Activated CD8-positive, alpha-beta memory T cell treated with anti-CD3 and anti-CD28 coated beads for 4 hours (primary cell): ENCODE measurements at places on chromosomes 2 and 18.

DNA sequence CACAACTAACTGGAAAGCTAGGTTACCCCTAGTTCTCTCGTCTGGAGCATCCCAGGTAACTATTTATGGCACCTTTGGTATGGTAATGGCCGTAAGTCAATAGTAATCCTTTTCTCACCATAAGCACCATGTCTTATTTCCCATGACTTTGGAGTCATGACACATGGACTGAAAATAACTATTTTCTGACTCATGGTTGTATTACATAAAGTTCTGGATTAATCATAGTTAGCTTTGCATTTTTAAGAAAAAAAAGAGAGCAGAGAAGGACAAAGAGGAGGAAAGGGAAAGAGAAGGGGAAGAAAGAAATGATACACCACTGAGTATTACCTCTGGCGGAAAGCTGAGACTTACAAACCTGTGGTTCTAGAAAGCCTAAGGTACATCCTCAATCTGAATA is 99.3 kb downstream of the BIN1 start:
- DNase-seq: no peak

DNA sequence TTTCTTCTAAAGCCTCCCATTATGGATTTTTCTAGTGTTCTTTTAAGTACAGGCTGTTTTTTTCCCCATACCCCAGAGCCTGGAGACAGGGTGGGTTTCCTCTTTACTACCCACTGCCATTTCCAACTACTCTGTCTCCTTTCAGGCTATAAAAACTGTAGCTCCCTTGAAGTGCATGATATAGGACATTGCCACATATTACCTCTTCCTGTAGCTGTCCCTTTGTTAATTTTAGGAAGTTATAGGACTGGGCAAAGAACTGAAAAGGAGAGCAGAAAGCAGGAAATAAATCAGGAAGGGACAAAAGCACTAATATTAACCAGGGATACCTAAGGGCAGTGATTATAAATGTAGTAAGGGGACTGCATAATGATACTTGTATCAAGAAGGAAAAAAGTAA is 54.1 kb downstream of the VIL1 start:
- DNase-seq: no peak

DNA sequence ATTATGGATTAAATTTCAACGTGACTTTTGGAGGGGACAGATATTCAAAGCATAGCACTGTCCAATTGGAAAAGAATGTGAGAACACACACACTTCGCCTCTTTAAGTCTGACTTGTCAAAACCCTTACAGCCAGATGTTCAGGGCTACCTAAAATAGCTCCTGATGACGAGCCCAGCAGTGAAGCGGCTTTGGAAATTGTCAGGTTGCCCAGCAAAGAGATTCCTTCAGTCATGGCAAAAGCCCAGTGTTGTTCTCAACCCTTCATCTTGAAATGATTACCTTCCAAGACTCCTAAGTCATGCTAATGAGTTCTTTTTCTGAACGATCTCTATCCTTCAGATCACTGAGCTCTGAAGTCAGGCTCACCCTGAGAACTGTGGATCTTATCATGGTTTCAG is 436.6 kb downstream of the LRATD1 start:
- no peak for DNase-seq

DNA sequence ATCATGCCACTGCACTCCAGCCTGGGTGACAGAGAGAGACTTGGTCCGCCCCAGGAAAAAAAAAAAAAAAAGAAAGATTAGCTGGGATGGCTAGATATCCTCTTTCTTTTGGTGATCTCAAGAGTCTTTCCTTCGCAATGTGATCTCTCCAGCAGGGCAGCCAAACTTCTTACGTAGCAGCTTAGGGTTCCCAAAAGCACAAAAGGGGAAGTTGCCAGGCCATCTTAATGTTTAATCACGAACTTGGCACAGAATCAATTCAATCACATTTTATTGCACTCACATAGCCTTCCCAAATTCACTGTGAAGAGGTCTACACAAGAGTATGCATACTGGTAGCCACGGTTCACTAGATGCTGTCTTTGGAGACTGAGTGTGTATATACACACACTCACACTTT is 53.1 kb downstream of the VIL1 start:
- DNase-seq: no peak

DNA sequence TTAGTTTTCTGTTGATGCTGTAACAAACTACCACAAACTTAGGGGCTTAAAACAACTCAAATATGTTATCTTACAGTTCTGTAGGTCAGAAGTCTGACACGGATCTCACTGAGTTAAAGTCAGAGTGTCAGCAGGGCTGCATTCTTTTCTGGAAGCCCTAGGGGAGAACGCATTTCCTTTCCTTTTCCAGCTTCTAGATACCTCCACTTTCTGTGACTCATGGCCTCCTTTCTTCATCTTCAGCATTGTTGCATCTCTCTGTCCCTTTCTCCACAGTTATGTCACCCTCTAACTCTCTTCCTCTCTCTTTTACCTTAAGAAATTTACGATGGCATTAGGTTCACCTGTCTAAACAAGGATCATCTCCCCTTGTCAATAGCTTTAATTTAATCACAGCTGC is 13.3 kb upstream of the PPP4R1 start:
- DNase-seq: no peak

GRCh38 chr2:42987112-42987922 is 194.9 kb upstream of the HAAO start:
- no peak for DNase-seq

- no peak for DNase-seq
Observed at GRCh38 chr2:10581990-10582389, 107.8 kb downstream of the NOL10 start.
